ENCODE measurements at places on chromosomes 5 and 9.

- no peak for DNase-seq
These were observed 286.9 kb downstream of the FBXL7 start for GRCh38 chr5:15786884-15787283.

GRCh38 chr5:14753292-14753691 lies 88.8 kb downstream of the OTULIN start:
- DNase-seq = no peak

DNA sequence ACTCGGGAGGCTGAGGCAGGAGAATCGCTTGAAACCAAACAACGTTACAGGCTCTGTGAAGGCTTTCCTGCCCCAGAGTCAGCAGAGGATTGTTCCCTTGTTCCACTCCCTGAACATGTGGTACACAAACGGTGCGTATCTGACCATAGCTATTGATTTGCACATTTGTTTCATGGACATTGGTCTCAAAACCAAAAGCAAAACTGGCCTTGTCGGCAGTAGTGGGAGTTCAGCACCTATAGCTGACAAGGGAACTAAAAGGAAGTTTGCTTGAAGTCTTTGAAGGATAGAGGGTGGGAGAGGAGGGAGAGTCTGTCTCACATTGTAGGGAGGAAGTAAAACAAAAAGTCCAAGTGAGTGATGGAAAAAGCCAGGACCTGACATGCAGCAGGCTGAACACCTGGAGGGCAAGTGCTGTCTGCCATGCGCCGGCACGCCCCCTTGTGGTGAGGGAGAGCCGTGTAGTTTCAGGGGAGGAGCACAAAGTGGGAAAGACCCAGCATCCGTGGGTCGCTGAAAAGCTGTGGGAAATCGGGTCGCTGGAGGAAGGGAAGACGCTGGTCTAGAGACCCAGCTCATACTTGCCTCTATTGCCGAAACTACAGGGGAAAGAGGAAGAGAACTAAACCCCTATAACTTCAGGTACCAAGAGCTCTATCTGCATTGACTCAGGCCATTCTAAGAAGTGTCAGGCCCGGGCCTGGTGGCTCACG lies 58.0 kb downstream of the RAD23B start:
- peak; percentile 53 for DNase-seq

DNA sequence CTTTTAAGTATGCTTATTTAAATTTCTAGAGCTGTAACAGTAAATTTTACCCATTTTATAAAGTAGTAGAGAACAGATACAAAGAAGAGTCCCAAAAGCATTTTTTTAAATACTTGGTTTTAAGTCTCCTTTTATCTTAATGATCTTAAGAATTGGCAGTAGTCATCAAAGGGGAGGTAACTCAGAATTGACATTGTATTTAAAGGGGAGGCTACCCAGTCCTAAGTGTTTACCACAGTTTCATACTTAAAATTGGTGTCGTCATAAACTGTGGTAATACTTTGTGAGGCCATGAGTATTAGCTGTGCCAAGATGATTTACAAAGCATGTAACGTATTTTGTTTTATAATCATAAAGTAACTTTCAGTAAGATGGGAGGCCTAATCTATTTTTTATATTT lies 14.8 kb downstream of the SLC25A46 start:
- DNase-seq = no peak

DNA sequence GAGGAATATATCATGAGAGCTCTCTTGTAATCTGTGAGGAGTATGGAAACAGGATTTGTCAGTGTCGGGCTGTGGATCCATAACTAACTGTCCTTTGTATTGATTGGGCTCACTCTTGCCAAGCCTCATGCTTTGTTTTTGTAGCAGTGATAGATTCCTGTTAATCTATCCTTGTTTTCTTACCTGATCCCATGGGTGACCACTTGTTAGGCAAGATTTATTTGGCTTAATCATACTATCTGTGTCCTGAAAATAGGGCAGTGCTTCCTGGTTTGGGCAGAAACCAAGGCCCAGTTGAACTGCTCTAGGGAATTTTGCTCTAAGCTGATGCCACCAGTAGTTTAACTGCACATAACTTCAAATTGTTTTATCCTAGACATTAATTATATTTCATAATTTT lies 6.1 kb downstream of the NDFIP1 start:
- no peak for DNase-seq

- DNase-seq = no peak
These were observed 177.2 kb upstream of the TUT7 start for GRCh38 chr9:86531273-86531970.

- DNase-seq = no peak
These were observed 152.5 kb downstream of the CDH10 start for GRCh38 chr5:24492229-24492628.

DNA sequence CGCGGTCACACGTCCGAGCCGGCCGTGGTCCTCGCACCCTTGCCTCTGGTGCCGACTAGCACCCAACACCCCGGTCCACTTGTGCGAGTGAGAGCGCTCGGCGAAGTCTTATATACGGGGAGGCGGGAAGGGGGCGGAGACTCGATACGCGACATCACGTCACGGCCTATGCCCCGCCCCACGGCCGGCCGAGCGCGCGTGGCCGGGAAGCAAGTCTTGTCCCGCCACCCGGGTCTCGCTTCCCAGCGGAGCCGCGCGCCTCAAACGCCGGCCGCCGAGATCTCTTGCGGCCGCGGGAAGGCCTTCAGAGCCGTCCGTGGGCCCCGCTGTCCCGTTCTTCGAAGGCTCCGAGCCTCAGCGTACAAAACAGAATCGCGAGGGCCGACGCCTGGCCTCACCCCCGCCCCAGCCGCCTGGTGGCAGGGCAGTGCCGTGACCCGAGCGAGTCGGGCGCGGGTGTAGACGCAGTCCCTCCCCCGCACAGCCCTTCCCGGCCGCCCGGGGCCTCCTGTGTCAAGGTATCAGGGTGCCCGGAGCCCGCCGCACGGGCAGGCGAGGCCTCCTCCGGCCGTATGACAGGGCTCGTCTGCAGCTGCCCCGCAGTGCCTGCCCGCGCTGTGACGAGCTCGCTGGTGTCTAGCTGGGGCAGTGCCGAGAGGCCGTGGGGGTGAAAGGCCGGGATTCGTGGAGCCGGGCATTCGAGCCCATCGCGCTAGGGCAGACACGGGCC lies at the start of gene PLK2:
TSS of gene PLK2 (minus strand) at position 85 of the 730 bp plus-strand sequence. CDS start 127 bp downstream, outside the sequence.
- DNase-seq = peak; percentile 83

DNA sequence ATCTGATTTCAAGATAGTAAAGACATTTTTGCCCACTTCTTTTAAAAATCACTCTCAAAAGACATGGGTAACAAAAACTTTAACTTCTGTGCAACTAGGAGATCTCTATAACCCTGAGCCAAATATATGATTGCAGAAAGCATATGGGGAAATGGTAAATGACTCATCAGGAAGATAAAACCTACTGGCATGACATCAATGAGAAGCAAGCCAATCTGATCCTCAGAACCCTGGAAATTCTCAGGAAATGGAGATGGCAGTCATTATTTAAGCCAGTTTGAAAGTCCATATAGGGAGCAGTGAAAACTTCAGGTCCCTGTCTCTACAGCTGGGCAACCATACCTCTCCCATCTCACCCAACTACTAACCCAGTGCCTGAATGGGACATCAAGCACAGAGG lies 249.7 kb upstream of the NREP start:
- no peak for DNase-seq

DNA sequence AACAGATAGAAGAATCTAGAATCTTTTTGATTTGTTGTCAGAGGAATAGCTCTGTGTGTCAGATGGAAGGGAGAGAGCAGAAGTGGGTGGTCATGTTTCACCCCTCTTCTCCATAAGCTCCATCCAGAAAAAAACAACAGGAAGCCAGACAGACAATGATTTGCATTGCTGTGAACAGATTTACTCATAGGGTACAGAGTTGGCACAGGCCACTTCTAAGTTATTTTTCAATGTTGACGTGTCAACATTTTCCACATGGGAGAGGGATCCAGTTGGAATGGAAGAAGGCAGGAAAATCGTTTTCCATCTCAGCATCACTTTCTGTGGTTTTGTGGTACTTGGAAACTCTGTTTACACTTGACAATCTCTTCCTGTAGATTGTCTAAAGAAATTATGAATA lies 86.7 kb downstream of the INSYN2B start:
- no peak for DNase-seq

DNA sequence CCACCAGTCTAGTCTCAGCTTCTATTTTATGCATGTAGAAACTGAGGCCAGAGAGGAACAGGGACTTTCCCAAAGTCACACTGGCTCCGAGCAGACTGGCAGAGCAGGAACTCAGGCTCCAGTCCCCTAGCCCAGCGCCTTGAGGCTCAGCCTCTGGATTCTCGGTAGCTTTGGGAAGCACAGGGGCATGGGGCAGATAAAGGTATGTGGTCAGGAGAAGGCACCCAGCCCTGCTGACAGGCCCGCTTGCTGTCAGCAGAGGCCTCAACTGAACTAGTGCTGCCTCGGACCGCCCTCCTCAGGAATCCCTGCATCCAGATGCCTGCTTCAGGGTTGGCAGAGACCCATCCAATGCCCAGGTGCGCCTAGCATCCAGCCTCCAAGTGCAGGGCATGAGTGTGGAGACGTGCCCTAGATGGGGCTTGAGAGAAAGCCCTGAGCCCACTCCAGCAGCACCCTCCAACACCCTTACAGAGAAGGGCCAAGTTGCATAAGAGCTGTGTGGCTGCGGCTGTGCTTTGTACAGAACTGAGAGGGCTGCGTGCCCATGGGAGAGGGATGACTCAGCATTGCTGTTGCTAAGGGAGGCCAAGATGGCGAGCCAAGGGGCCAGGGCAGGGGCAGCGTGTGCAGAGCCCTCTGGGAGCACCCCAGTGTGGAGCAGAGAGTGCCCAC lies 168.6 kb downstream of the MACROH2A1 start:
- no peak for DNase-seq

- DNase-seq = no peak
These were observed 242.0 kb downstream of the CRB2 start for GRCh38 chr9:123597876-123598556.

DNA sequence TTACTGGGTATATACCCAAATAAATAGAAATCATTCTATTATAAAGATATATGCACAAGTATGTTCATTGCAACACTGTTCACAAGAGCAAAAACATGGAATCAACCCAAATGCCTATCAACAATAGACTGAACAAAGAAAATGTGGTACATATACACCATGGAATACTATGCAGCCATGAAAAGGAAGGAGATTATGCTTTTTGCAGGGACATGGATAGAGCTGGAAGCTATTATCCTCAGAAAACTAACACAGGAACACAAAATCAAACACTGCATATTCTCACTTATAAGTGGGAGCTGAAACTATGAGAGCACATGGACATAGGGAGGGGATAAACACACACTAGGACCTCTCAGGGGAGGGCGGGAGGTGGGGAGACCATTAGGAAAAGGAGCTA lies 298.4 kb upstream of the CDH9 start:
- no peak for DNase-seq

GRCh38 chr5:3460416-3460815 lies 135.2 kb upstream of the IRX1 start:
- no peak for DNase-seq

DNA sequence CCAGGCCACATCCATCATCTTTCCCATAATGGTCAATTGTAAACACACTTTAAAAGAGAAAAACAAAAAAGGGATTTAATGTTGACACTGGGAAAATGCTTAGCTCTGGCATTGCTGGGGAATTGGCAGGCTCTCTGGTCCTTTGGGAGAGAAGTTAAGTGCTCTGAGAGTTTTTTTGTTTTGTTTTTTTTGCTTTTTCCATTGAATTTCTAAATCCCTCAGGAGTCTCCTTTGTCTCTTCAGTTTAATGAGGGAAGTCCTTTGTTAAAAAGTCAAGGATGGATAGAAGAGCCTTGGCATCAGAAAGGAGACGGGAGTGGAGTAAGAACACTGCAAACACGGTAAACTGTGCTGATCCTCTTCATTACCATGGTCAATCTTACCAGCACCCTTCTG lies 7.1 kb upstream of the HAND1 start:
- DNase-seq = no peak

GRCh38 chr5:154712518-154713437 lies 42.4 kb upstream of the LARP1 start:
- no peak for DNase-seq

DNA sequence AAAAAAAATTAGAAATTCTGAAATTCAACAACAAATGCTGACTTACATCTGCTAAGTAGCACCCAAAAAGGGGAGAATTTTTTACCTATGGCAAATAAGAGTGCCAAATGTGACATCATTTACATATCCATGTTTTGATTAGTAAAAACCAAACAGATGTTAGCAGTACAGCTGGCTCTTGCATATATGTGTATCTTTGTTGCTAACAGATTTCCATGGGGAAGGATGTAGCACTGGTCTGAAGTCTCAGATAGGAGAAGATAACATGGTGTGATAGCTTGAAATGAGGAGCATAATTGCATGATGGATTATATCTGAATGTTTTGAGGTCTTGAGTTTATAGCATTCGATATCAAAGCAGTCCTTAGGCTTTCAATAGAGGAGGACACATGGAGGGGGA lies 17.5 kb downstream of the PIK3R1 start:
- DNase-seq = no peak

- no peak for DNase-seq
These were observed 42.5 kb downstream of the SFXN1 start for GRCh38 chr5:175520873-175521272.

DNA sequence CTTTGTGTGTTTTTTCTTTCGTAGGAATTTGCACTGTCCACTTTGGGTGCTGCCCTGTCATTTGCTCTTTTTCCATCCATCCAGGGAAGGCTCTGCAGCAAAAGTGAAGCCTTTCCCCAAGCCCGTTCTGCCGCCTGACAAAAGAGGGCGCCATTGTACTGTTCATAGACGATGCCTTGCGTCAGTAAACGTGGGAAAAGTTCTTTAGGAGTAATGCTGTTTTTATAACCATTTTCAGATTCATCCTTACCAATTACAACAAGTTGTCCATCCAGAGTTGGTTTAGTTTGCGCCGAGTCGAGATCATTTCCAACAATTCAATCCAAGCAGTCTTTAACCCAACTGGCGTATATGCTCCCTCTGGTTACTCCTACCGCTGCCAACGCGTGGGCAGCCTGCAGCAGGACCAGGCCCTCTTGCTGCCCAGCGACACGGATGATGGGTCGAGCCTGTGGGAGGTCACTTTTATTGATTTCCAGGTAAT lies 34.3 kb upstream of the RPS23 start:
- peak; percentile 9 for DNase-seq

GRCh38 chr5:40391642-40392041 lies 288.1 kb upstream of the PTGER4 start:
- no peak for DNase-seq

GRCh38 chr5:16051246-16051755 lies 128.3 kb downstream of the MARCHF11 start:
- no peak for DNase-seq

DNA sequence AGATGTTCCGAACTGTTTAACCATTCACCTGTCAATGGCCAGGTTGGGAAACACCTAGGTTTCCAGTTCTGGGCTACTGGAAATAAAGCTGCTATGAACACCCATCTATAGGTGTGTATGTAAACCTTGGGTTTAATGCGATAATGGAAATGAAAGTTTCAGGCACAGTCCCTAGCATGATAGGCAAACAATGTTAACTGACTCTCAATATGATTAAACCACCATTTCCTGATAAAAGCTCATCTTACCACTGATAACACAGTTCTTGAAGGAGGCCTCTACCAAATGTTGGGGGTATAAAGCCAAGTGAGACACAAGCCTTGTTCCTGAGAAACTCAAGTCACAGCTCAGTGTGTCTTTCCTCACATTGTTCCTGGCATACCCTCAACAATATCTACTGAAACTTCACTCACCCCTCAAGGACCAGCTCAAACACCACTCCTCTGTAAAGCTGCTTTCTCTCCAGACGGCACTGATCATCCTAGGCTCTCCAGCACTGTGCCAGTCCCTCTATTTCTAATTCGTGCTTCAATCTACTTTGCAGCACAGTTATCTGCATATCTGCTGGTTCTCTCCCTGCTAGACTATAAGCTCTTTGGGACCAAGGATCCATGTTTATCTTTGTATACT lies 15.8 kb downstream of the RAB14 start:
- no peak for DNase-seq

GRCh38 chr5:79975422-79975821 lies 15.6 kb downstream of the MTX3 start:
- DNase-seq = no peak

Data from effector memory CD4-positive, alpha-beta T cell (primary cell).